ENCODE measurements at places on chromosomes 7 and 10. TPM values are rescaled to one million over a fixed set of nuclear protein-coding genes. Genes with fewer than 3 reads are reported as not detected.

Gene PIP
- not detected for total RNA-seq

Gene DYDC2
- not detected for total RNA-seq

Gene NEBL
- total RNA-seq = 1.8 TPM

Gene NEUROD6
- not detected for total RNA-seq

Gene TCAF2
- 0.98 TPM for total RNA-seq

Gene C1GALT1
- 37.7 TPM for total RNA-seq

Gene OR2A1
- total RNA-seq = 0.66 TPM

Gene DKK1
- 32.0 TPM for total RNA-seq

Gene MMP21
- not detected for total RNA-seq

Gene IRF5
- 20.9 TPM for total RNA-seq

Gene IGF2BP3
- 3.6 TPM for total RNA-seq

Gene C7orf57
- not detected for total RNA-seq

Gene ASZ1
- not detected for total RNA-seq

Gene NPSR1
- not detected for total RNA-seq

Gene CYP3A5
- 105 TPM for total RNA-seq

Gene MEOX2
- total RNA-seq = 10.7 TPM

Gene CYP2C19
- not detected for total RNA-seq

Gene NYAP1
- total RNA-seq = 0.17 TPM

Gene MCM10
- 4.6 TPM for total RNA-seq

Gene SYT15B
- 1.5 TPM for total RNA-seq

Gene DEPP1
- 566 TPM for total RNA-seq

Gene UTF1
- not detected for total RNA-seq

Gene VWA2
- total RNA-seq = not detected

Gene LRRC72
- total RNA-seq = not detected

Gene CABCOCO1
- total RNA-seq = 0.22 TPM

Gene WEE2
- total RNA-seq = not detected

Gene TMEM270
- not detected for total RNA-seq

Gene CAV1
- 895 TPM for total RNA-seq

Gene STOX1
- total RNA-seq = 2.9 TPM

Gene ATP6V1F
- 240 TPM for total RNA-seq

Gene TUBAL3
- not detected for total RNA-seq

Data from subcutaneous adipose tissue (tissue), 4 donors.